Stimulated activated memory B cell treated with anti-CD40 and anti-IgM and Interleukin-4, amounts not matched to agents 10 μg/mL and 1 μg/mL and 100 μg/mL, for 72 hours (primary cell): ENCODE measurements at places on chromosomes 3 and 15.

DNA sequence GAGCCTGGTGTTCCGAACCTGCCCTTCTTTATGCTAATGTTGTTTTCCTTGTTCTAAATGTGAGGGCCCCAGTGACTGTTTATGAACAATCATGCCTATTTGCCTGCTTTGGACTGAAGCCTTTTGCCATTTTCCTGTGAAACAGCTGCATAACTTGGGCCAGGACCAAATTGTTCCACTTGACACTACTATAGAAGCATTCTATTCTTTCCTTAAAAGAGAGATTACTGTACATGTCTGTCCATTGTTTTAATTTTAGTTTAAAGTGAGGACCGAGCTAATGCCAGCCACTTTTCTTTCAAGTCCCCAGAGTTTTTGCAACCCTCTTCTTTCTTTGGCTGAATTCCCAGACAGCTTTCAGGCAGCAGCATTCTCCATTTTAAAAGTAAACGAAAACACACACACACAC is 980.3 kb downstream of the CADM2 start:
- no peak for ATAC-seq

GRCh38 chr3:157082305-157082982 is 77.5 kb downstream of the CCNL1 start:
- ATAC-seq: no peak

- ATAC-seq: no peak
These were observed 110.0 kb downstream of the TMCC1 start for GRCh38 chr3:129783470-129783869.

- ATAC-seq: no peak
These were observed 632.3 kb upstream of the ZNF385D start for GRCh38 chr3:22383285-22383684.

- peak; percentile 44 for ATAC-seq
These were observed 39.6 kb downstream of the METTL6 start for GRCh38 chr3:15387735-15388134.

DNA sequence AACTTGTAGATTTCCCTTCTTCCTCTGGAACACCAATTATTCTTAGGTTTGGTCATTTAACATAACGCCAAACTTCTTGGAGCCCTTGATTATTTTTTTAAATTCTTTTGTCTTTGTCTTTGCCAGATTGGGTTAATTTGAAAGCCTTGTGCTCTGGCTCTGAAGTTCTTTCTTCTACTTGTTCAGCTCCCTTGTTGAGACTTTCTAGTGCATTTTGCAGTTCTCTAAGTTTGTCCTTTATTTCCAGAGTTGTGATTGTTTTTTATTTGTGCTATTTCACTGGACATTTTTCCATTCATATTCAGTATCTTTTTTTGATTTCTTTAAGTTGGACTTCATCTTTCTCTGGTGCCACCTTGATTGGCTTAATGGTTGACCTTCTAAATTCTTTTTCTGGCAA is 55.5 kb downstream of the TM2D3 start:
- ATAC-seq: no peak

DNA sequence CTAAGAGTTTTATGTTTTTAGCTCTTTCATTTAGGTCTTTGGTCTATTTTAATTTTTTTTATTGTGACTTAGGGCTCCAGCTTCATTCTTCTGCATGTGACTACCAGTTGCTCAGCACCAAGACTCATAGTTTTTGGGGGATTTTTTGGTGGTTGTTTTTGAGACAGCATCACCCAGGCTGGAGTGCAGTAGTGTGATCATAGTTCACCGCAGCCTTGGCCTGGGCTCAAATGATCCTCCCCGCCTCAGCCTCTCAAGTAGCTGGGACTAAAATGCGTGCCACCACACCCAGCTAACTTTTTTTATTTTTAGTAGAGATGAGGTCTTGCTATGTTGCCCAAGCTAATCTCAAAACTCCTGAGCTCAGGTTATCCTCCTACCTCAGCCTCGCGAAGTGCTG is 19.4 kb downstream of the CDV3 start:
- ATAC-seq: peak; percentile 76

- ATAC-seq: peak; percentile 6
These were observed 697 bp upstream of the RAB5A start for GRCh38 chr3:19945969-19946831.

GRCh38 chr3:18419232-18419631 is 5.9 kb downstream of the SATB1 start:
- no peak for ATAC-seq

DNA sequence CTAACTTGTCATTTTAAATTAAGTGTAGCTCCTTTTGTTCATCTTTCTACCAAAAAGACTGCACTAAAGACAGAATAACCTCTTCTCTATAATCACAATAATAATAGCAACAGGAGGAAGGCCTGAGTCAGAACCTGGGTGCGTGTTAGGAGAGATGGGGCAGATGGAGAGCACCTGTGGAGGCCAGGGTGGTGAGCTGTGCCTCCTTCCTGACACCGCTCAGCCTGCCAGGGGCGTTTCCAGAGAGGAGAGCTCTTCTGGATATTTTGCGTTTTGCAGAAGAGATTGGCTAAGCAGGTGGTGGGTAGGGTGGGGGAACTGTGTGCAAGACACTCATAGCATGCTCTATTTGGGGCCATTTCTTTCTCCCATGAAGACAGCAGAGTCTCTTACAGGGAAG is 83.5 kb downstream of the MEGF11 start:
- ATAC-seq: no peak

GRCh38 chr15:90268415-90268814 is 2.9 kb downstream of the NGRN start:
- ATAC-seq: no peak

- no peak for ATAC-seq
These were observed 77.6 kb upstream of the FRMD4B start for GRCh38 chr3:69463531-69463930.

- no peak for ATAC-seq
These were observed 64.0 kb upstream of the HACD2 start for GRCh38 chr3:123648696-123649405.

GRCh38 chr15:29573197-29573838 is 248.9 kb downstream of the TJP1 start:
- no peak for ATAC-seq

DNA sequence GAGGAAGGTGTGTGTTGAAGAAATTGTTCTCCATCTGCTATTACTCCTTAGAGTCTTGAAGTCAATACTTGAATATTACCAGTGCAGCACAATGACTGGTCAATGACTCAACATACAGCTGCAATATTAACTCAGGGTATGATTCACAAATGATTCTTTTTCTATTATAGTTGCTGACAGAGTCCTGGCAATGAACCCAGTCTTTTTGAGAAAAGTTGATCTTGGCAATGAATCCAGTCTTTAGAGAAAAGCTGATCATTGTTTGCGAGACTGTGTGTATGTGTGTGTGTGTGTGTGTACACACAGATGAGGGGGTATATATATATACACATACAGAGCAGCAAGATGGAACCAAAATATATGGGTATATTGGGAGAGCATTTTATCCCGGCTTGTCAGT is 315.1 kb downstream of the ZNF385D start:
- ATAC-seq: no peak

GRCh38 chr3:100754563-100755334 is 45.5 kb downstream of the TFG start:
- ATAC-seq: no peak

DNA sequence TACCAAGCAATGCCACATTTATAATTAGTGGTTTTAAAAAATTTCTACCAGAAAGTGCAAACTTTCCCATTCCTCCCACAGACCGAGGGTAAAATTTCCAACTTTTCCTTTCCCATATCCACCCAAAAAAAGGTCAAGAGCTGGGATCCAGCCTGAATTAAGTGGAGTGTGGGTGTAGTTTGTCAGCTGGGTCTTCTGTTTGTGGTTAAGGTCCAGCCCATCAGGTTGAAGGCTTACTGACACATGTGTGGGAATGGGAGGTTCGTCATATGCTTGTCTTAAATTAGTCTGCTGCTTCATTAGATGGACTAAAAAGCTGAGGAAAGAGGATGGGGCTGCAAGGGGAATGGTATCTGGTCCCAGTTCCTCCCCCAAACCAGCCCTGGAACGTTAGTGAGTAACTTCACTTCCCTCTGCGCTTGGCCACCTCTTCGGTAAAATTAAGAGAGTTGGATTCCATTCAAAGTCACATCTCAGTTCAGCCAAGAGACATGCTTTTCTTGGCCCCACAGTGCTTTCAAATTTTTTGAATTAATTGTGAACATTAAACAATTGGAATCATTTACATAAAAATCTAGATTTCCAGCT is 59.0 kb upstream of the PLCL2 start:
- no peak for ATAC-seq

DNA sequence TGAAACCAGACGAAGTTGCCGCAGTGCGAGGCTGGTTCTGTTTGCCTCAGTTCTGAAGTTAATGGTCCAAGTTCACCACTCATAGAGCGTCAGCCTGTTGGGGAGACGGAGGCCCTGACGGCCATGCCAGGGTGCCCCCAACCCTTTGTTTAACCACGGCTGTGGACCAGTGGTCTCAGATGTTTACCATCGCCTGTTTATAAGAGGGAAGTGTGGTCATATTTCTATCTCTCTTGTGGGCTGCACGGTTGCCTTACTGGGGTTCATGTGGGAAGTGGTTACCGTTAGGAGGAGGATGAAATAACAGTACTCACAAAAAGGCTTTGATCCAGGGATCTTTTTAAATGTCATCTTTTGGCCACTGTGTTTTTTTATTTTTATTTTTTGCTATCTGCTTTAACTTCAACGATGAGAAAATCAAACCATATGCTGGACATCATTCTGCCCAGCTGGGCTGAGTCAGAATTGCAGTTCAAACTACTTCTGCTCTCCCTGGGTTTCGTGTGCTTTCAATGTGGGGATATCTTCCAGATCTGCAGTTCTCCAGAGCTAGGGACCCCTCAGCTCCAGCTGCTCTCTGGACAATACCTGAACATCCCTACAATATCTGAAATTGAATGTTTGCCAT is 17.8 kb downstream of the SMAD3 start:
- no peak for ATAC-seq

GRCh38 chr15:40590667-40591050 is 3.4 kb upstream of the KNL1 start:
- ATAC-seq: no peak

- ATAC-seq: no peak
These were observed 44.5 kb downstream of the LRRFIP2 start for GRCh38 chr3:37129871-37130270.

DNA sequence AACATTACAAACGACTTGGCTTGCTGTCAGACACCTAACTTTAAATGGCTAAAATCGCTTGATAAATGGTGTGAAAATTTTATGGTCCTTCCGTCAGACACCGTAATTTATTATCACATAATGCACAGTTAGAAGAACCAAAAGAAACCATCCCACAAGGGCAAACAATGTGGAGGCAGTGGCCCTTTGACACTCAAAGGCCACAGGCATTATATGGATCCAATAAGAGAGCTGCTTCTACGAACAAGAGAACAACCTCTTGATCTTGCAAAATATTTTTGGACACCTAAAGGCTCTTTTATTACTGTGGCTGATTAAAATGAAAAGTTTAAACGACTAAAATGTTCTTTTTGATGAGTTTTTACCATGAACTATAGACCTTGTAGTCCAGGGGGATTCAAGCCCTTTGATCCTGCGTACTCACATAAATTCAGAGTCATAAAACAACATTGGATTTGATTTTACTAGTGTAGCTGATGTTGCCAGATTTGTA is 202.8 kb downstream of the FMN1 start:
- ATAC-seq: no peak

- no peak for ATAC-seq
These were observed 25.3 kb downstream of the PLXNA1 start for GRCh38 chr3:127008236-127008635.

- ATAC-seq: no peak
These were observed 1.1 kb upstream of the MPI start for GRCh38 chr15:74888716-74889115.

- no peak for ATAC-seq
These were observed 3.0 kb upstream of the LPP start for GRCh38 chr3:188150982-188151381.

DNA sequence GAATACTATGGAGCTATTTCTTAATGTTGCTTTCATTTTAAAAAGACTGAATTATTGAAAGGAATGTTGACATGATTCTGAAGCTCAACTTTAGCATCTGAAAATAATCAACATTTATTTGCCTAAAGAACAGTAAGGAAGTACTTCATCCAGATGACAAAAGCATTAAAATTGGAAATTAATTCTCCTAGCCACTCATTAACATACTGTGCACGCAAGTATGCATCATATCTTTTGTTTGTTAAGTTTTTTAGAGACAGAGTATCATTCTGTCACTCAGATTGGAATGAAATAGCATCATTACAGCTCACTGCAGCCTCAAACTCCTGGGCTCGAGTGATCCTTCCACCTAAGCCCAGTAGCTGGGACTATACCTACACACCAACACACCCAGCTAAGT is 632.1 kb upstream of the ALCAM start:
- ATAC-seq: no peak

GRCh38 chr3:71341721-71342120 is 241.8 kb downstream of the FOXP1 start:
- no peak for ATAC-seq
